ENCODE measurements at places on chromosomes 1 and 21. TPM values are rescaled to one million over a fixed set of nuclear protein-coding genes. Genes with fewer than 3 reads are reported as not detected.

DNA sequence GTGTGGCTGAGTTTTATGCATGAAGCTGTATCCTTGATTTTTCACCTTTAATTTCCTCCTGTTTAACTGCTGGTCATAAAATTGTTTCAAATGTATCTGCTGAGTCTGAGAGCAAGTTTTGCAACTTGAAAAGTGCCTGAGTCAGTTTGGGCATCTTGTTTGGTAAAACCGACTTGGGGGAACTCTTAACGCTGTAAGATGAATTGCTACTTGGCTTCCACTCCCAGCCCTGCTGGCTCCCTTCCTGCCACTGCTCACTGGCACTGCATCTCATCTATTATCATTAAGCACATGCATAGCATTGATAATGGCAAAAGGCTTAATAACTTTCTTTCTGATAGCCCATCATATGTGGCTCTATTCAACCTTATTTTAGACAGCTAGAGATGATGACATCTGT is 35.7 kb upstream of the FAM78B start:
- no peak for DNase-seq

GRCh38 chr1:1619917-1620361 is 4.6 kb downstream of the MIB2 start:
- no peak for DNase-seq

GRCh38 chr1:4702932-4703331 is 48.5 kb downstream of the AJAP1 start:
- DNase-seq, result peak; percentile 67

GRCh38 chr1:205319081-205320018 is 2.2 kb downstream of the NUAK2 start:
- DNase-seq, result peak; percentile 89

- DNase-seq, result no peak
These were observed 68.5 kb upstream of the PLXNA2 start for GRCh38 chr1:208312706-208313105.

GRCh38 chr1:2097386-2098300 is 47.4 kb downstream of the PRKCZ start:
- DNase-seq, result no peak

- no peak for DNase-seq
These were observed 334.7 kb downstream of the OMA1 start for GRCh38 chr1:58211869-58212268.

- DNase-seq, result no peak
These were observed 14.8 kb downstream of the MGST3 start for GRCh38 chr1:165645654-165646366.

DNA sequence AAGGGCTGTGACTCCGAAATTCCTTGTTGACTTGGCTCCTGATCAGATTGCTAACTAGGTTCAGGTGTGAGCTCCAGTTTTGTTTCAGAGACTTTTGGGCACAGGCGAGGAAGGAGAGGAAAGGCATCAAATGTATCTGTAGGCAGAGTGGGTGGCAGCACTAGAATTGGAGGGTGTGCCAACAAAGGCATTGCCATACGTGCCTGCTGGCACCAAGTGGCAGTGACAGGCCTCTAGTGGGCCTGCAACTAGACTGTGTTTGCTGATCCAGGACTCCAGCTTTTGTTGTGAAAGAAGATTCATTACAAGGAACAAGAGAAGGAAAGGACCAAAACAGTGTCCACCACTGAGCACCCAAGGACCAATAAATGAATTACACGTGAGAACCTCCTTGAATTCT is 79.5 kb downstream of the TM2D1 start:
- no peak for DNase-seq

DNA sequence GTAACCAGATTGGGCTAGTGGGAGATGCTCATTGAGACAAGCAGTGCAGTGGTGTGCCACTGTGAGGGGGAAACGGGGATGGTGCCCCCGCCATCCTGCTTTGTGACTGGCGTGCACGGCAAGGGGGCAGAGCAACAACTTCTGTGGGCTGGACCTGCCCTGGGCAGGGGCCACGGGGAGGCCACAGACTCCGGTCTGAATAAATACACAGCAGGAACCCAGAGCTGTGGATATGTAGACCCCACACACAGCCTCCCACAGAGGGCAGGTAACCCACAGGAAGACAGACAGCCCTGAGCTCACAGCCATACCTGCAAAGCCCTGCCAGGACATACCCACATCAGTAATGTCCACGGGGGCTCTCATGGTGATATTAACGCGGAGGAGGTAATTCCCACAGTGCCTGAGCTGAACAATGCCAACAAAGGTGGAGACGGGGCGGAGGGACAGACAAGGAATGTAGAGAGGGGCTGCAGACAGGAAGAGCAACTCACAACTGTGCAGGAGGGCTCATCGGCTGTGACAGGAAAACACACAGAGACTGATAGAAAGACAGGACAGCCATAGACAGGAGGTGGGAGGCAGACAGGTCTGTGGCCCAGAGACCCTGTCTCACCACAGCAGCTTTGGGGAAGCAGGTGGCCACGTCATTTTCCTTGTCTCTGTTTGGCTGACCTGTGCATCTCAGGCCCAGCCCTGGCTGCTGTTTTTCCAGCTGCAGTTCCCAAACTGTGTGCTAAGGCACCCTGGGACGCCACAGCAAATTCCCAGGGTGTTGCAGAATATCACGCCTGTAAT is 4.9 kb upstream of the WNT3A start:
- DNase-seq, result no peak

Gene OR2L13
- not detected for total RNA-seq

Gene OR2T27
- total RNA-seq, result not detected

Gene NPR1
- not detected for total RNA-seq

Gene BMP8A
- not detected for total RNA-seq

Gene CXADR
- total RNA-seq, result 17.7 TPM

Gene RXFP4
- not detected for total RNA-seq
